Progenitor cell of endocrine pancreas (in vitro differentiated cells): ENCODE measurements at places on chromosomes 3 and 15.

DNA sequence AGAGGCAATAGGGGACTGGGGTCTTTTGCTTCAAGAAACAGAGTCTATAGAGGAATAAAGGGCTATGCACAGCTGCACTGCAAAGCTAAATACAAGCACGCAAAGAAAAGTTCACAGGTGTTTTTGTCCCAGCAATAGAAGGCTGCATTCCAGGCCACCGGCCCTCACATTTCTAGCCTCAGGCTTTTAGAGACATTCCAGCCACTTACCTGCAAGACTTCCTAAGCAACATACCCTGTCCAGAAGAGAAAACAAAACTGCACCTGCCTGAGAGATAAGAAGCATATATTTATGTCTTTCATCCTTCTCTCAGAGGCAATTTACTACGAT, 220.5 kb downstream of the OPA1 start:
- no peak overlapping the region for H3K4me3 ChIP-seq
- no peak for DNase-seq
- no peaks in the 10 kb centered on the region for H3K36me3 ChIP-seq
- H3K27ac ChIP-seq = no peak overlapping the region
- peaks cover 57% of the 10 kb centered on the region for H3K4me1 ChIP-seq
- peaks cover 10% of the 10 kb centered on the region for H3K27me3 ChIP-seq

DNA sequence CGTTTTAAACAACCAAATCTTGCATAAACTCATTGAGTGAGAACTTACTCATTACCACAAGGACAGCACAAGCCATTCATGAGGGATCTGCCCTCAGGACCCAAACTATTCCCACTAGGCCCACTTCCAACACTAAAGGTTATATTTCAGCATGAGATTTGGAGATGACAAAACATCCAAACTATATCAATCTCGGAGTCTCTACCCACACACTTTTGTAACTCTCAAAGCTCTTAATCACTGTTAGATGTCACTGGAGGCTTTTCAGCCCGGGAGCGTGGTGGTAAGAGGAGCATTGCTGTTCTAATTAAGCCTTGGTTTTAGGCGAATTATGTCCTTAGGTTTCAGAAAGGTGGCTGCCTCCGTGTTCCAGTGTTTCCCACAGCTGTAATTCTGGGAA, 86.3 kb downstream of the CNTN6 start:
- H3K4me3 ChIP-seq = no peak overlapping the region
- DNase-seq = no peak
- H3K4me1 ChIP-seq = no peaks in the 10 kb centered on the region
- no peaks in the 10 kb centered on the region for H3K27me3 ChIP-seq

DNA sequence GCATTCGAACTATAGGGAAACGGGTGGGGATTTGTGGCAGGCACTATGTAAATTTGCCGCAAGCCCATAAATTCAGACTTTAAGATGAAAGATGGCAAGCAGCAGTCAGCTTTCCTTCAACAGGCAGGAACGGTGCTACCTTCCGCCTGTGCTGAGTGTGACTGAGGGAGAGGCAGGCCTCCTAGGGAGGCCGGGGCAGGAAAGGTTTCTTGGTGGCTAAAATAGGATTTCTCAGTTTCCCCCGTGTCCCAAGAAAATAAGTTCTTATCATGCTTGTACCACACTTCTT, 12.5 kb downstream of the FLNB start:
- DNase-seq = no peak
- no peak overlapping the region for H3K4me3 ChIP-seq
- H3K36me3 ChIP-seq = no peaks in the 10 kb centered on the region
- peak overlapping the region; percentile 87 for H3K27ac ChIP-seq
- H3K4me1 ChIP-seq = peaks cover 40% of the 10 kb centered on the region

GRCh38 chr15:43096411-43096810, 9.4 kb downstream of the UBR1 start:
- H3K27me3 ChIP-seq = no peaks in the 10 kb centered on the region
- peaks cover 11% of the 10 kb centered on the region for H3K4me1 ChIP-seq
- no peak overlapping the region for H3K27ac ChIP-seq
- peaks cover 24% of the 10 kb centered on the region for H3K36me3 ChIP-seq

DNA sequence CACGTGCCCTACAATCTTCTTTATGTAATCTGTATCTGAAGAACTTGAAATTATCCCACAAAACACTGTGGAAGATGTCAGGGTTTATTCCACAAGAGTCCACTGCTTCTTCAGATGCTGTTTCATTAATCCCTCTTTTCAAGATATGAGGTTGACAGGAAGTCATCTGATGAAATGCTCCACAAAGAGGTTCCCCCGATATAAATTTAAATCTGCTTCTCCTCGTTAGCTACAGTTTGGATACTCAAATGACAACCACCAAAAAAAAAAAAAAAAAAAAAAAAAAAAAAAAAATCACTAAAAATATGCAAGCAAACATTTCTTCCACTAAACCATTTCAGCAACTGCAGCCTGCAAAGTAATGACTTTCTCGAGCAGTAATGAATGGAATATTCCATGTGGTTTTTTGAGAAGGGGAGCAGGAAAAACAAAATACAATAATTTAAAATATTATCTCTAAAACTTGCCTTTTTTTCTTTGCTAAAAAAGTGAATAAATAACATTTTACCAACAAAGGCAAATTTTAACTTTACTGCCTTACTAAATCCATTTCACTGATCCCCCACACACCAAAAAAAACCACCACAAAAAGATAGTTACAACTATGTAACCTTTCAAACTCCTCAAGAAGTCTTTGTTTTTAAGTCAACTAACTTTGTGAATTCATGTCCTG, 37.8 kb downstream of the DLG1 start:
- H3K36me3 ChIP-seq = peaks cover 8% of the 10 kb centered on the region
- DNase-seq = no peak
- peak overlapping the region; percentile 44 for H3K27ac ChIP-seq
- no peaks in the 10 kb centered on the region for H3K27me3 ChIP-seq
- H3K4me1 ChIP-seq = peaks cover 2% of the 10 kb centered on the region

DNA sequence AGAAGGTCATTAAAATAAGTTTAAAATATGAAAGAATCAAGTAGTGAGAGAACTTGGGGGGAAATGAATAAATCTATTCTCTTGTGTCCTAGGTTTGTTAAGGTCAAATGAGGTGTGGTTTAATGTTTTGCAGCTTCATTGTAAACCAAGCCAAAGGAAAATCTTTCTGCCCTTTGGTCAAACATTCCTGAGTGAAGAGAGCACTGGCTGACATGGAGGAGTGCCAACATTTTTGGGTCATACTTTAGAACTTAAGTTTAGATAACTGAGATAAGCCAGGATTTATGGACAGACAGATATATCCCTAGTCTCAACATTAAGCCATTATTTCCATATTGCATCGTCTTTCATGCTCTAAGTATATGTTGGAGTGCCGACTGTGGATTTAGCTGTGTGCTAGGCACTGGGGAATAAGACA, 66.4 kb downstream of the PTPRG start:
- H3K36me3 ChIP-seq = peaks cover 9% of the 10 kb centered on the region
- H3K27me3 ChIP-seq = peaks cover 2% of the 10 kb centered on the region
- peaks cover 19% of the 10 kb centered on the region for H3K4me1 ChIP-seq
- DNase-seq = no peak
- no peak overlapping the region for H3K27ac ChIP-seq

GRCh38 chr15:23569151-23569925, 3.9 kb downstream of the MKRN3 start:
- peaks cover 22% of the 10 kb centered on the region for H3K4me1 ChIP-seq
- DNase-seq = no peak

GRCh38 chr3:172340583-172340982, 107.7 kb downstream of the GHSR start:
- H3K36me3 ChIP-seq = peaks cover 34% of the 10 kb centered on the region
- H3K4me3 ChIP-seq = no peak overlapping the region
- H3K4me1 ChIP-seq = peaks cover 14% of the 10 kb centered on the region
- no peak for DNase-seq
- H3K27me3 ChIP-seq = no peaks in the 10 kb centered on the region
- peak overlapping the region; percentile 91 for H3K27ac ChIP-seq
